Aorta (tissue), 5 donors: ENCODE measurements at places on chromosomes 7 and 10.

DNA sequence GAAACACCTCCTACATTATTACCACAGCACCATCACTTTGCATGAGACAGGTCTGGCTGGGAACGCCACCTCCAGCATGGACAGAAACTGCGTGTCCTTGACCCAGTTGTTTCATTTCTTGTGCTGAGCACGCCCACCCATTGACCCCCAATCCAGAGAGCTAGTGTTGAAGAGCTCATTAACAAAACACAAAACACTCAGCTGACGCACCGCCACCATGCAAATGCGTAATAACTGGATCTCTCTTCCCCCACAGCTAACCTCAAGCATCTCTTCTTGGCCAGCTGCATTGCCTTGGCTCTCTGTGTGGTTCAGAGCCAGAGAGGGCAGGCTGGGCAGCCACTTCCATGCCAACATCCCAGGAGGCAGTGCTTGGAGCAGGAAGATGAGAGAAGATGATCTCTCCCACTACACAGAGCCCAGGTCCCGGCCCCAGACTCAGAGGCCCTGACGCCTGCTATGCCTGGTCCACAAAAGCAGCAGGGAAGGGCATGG lies 173.5 kb downstream of the PLXNA4 start:
- DNase-seq, result no peak

GRCh38 chr10:125363791-125364190 lies 203.4 kb upstream of the CTBP2 start:
- DNase-seq, result no peak

DNA sequence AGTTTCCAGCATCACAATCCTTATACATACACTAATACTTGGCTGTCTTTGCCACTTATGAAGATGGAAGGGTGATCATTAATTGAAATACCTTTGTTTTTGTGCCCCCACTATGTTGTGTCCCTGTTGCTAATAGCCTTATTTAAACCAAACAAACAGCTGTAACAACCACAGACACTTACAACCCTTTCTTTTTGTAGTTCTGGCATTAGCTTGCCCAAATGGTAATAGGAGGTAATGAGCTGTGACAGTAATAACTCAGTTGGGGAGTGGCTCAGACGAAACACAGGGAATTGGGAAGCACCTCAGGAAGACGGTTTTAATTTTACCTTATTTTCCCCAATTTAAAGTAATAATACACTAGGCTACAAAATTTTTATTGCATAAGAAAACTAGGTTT lies 83.4 kb downstream of the MDFIC start:
- DNase-seq, result no peak

DNA sequence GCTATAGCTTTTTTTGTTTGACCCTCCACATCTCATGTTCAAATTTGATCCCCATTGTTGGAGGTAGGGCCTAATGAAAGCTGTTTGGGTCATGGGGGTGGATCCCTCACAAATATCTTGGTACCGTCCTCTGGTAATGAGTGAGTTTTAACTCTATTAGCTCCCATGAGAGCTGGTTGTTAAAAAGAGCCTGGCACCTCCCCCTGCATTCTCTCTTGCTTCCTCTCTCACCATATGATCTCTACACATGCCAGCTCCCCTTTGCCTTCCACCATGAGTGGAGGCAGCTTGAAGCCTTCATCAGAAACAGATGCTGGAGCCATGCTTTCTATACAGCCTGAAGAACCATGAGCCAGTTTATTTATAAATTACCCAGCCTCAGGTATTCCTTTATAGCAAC lies 43.0 kb upstream of the IMMP2L start:
- DNase-seq, result no peak

- no peak for DNase-seq
Observed at GRCh38 chr7:119288416-119288815, 984.6 kb upstream of the KCND2 start.

DNA sequence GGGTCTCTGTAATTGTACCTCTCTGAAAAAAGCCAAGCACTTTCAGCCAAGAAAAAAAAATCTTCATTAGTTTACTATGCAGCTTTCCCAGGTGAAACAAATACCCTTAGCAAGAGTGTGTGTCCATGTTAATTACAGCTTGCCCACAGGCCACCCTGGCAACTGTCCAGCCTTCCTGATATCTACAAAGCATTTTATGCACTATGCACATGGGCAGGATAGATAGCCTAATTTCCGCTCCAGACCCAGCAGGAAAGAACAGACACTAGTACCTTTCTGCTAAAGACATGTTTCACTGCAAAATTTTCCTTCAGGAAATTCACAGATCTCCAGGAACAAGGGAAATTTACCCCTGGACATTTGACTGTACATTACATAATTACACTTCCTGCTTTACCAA lies 24.4 kb downstream of the CACNA2D1 start:
- DNase-seq, result no peak

DNA sequence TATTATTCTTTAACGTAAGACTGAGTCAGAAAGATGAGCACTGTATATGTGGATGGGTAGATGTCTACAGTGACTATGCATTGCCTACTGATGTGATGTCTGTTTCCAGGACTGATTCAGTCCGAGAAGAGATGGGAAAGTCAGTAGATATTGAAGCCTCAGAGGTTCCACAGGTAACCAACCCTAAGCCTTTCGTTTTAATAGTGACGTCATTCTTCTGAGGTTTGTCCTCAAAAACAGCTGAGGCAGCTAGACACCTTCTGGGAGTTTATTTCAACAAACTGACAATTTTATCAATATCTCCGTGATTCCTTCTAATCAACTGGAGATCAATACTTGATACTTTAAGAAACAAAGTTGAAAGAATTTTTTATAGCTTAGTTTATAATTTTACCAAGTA lies 171.6 kb downstream of the LHFPL3 start:
- no peak for DNase-seq

- no peak for DNase-seq
Observed at GRCh38 chr10:4215485-4215884, 430.5 kb upstream of the KLF6 start.

- no peak for DNase-seq
Observed at GRCh38 chr7:140650367-140650766, 9.8 kb upstream of the DENND2A start.

- peak; percentile 17 for DNase-seq
Observed at GRCh38 chr7:2824678-2825461, 19.2 kb downstream of the GNA12 start.

GRCh38 chr10:89526358-89526757 lies 9.0 kb downstream of the SLC16A12 start:
- DNase-seq, result no peak

GRCh38 chr7:99616359-99617191 lies at the start of gene ZSCAN25:
TSS of gene ZSCAN25 (plus strand) at chr7:99616946. CDS start at chr7:99619607, 2,661 bp downstream.
- peak; percentile 95 for DNase-seq
